ENCODE measurements at places on chromosomes 5 and 9. TPM values are rescaled to one million over a fixed set of nuclear protein-coding genes. Genes with fewer than 3 reads are reported as not detected.

ELAVL2 gene
- total RNA-seq, result 1.7 TPM

RFX3 gene
- total RNA-seq, result 45.8 TPM

FSD1L gene
- 8.7 TPM for total RNA-seq

MRPL36 gene
- total RNA-seq, result 30.5 TPM

Measured in lung (tissue), 17 donors.